ENCODE measurements at places on chromosomes 1 and 21.

GRCh38 chr1:100036718-100037655 lies 67.2 kb downstream of the SLC35A3 start:
- DNase-seq = peak; percentile 20

DNA sequence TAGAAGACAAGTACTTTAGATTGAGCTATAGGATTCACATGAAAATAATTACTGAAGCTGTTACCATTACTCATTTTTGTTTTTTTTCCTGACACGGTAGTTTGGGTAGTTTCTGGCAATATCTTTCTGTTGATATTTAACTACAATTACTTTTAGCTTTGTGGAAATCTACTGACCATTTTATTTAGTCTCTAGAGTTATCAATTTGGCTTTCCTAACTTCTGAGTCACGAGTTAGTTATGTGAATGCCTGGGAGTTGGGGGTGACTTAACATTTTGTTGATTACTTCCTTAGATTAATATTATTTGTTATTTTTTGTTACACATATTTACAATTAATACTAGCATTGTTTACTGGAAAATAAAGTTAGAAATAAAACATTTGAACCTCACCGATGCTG lies 160.6 kb downstream of the HMCN1 start:
- DNase-seq = no peak

DNA sequence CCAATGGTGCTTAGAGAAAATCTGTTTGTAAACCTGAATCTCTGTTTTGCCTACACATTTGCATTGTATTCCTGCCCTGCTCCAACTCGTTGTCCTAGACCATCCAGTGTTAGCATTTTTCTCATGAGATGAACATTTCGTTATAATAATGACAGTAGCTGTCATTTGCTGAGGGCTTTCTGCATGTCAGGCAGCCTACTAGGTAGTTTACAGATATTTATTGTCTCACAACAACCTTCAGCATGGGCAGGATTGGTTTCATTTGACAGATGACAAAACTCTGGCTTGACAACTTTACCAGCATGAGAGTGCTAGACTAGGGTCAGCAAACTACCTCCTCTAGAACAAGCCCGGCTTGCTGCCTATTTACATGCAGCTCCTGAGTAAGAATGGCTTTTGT lies 10.1 kb downstream of the ST6GALNAC3 start:
- DNase-seq = no peak

DNA sequence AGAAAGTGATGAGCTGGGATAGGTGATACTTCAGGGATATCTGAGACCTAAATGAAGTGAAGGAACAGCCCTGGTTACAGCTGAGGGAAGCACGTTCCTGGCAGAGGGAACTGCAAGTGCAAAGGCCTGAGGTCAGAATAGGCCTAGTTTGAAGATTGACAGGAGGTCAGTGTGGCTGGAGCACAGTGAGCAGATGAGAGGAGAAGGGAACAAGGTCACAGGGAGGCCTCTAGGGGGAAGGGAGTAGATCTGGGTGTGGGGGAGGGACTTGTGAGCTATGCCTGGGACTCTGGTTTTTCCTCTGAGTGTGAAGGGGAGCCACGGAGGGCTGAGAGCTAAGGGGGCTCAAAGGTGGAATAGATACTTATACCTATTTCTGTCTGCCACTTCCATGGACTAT lies 736.4 kb downstream of the MATN1 start:
- no peak for DNase-seq

DNA sequence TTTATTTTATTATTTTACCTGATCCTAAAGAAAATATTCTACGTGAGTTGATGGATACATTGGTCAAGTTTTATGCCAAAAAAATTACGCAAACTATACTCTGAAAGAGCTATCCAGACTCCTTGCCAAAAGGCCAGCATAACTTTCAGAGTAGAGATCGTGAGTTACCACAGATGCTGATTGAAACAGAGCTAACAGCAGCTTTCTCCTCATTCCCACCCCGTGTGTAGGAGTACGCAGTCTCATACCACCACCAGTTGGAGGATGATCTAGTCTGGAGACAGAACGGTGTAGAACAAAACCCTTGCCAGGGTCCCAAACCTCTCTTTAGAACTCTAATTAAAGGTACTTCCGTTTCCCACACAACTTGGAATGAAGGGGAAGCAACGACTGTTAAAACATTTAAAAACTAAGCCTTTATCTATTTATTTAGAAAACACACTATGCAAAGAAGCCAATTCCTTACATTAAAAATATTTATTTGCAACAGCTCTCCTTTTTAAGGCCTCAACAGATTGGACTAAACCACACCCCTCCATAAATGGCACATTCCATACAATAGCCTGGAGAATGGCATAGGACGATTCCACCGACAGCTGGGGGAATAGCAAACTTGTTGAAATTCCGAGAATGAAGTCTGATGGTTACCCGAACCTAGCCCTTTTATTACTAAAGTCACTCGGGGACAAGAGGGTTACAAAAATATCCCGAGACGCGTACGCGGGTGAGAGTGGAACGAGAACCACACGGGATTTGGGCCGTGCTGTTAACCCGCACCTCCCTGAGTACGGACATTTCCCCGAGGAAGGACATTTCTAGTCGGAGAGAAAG lies 1.4 kb downstream of the NUCKS1 start:
- DNase-seq = peak; percentile 53

DNA sequence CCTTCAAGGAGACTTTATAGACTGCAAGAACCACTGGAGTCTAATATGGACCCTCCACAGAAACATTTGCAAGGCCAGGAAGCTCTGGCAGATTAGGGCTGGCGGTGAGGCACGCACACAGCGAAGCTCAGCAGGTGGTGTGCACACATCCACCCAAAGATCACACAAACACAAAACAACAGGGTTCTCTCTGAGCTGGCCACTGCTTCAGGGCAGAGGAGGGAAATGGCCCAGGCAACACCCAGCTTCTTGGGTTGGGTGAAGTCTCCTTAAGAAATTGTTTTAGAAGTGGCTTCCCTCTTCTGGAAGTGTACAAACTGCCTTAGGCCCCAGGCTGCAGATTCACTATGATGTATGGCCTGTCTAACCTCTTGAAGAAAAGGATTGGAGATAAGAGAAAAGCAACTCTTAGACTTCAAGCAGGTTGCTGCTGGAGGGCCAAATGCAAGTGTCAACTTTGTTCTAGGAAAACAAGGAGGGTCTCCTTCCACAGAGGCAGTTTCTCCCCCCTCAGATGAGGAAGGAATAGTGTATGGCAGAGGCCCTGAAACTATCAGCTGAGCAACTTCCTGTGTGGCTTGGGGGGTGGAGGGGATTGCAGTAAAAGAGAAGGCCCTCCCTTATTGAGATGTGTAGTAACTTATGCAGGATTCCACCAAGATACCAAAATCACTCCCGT lies 2.0 kb downstream of the RCSD1 start:
- DNase-seq = peak; percentile 69

DNA sequence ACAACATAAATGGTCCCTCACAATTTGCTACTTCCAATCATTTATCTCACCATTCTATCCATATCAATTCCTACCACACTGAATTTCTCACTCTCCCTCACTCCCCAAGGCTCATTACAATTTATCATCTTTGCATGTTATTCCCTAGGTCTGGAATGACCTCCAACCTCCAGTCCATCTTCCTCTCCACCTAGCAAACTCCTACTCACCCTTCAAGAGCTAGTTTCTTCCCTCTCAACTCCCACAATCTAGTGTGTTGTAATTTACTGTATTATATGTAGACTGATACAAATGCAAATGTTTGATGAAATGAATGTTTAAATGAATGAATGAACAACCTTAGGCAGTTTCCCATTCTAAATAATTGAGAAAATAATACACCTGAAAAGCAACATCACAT lies 3.6 kb downstream of the TUT4 start:
- no peak for DNase-seq

- no peak for DNase-seq
Measured at GRCh38 chr1:90339811-90340210, 344.9 kb downstream of the ZNF326 start.

- DNase-seq = no peak
Measured at GRCh38 chr1:167052389-167052788, 37.8 kb downstream of the GPA33 start.

DNA sequence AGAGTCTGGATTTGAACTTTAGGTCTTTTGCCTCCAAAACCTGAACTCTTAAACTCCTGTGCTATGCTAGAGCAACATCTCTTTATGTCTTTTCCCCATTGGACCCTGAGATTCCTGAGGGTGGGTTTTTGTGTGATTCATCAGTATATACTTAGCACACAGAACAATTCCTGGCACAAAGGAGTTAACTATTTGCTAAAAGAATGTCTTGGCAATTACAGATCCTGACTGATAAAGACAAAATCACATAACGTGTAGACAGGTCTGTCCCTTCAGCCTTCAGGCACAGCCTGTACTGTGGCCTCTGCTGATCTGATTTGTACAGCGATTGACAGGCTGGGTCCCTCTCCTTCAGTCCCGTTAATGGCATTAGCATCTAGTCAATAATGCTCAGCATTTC lies 162.4 kb upstream of the BEND5 start:
- no peak for DNase-seq

GRCh38 chr21:21345872-21346271 lies 347.7 kb downstream of the NCAM2 start:
- no peak for DNase-seq

GRCh38 chr1:243496806-243497205 lies 241.0 kb downstream of the SDCCAG8 start:
- no peak for DNase-seq

GRCh38 chr1:162217706-162218105 lies 148.2 kb downstream of the NOS1AP start:
- no peak for DNase-seq

DNA sequence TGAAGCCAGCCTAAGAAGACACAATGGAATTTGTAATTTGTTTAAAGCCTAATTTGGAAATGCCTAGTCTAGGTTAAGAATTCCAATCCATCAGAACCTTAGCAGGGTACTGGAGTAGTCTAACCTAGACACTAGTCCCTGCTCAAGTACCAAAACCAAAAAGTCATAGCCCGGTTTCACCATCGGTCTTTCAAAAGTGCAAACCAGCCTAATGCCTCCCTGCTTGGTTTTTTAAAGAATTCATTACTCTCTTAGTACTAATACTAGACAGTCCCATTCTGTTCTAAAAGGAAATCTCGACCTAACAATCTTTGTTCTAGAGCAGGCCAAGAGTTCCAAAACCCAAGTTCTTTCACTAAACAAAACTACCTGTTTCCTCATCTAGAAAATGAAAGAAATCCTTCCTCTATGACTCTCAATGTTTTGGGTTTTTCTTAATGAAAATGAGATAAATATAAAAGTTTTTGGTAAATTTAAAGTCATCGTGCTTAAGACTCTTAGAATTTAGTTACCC lies 2.6 kb downstream of the PUM1 start:
- no peak for DNase-seq

DNA sequence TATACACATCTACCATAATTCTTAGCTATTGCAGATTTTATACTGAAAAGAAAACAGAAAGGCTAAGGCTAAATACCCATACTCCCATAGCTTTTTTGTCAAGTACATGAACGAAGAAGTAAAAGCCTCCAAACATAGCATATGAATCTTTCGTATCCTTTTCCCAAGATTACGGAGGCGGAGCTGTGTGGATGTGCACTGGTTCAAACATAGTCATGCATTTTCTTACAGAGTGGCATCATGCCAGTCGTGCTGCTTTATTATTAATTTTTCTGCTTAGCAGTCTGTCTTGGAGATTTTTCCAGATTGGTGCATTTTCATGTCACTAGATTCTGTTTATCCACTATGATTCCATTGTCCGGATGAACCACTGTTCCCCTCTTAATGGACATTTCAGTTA lies 118.7 kb upstream of the RUNX3 start:
- DNase-seq = no peak

DNA sequence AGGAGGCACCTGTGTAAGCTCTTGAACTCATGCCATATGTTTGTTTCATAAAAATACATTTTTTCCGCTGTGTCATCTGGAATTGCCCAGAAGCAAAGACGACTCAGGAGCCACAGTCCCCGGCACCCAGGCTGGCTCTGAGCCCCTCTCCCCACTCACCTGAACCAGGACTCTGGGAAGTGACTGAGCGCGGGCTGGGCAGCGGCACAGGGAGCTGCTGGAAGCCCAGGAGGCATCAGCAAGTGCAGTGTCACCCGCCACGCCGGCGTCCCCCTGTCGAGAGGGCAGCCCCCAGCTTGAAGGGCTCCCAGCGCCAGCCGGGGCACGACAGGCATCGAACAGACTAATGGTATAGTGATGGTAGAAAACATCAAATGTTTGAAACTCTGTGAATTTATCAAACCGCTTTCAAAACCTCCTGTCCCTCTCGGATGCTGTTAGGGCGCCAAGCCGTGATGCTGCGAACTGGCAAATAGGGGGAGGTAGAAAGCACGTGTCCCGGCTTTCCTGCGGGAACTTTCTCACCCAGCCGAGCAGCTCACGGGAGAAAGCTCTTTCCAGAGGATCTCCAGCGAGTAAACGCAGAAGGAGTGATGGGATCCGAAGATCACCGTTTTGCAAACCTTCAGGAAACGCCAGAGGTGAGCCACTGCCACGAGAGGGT lies 57.8 kb upstream of the COL18A1 start:
- DNase-seq = no peak

GRCh38 chr1:215547011-215547410 lies 20.1 kb upstream of the KCTD3 start:
- DNase-seq = no peak
